WERI-Rb-1 (cell line): ENCODE measurements at places on chromosomes 2 and 18.
A peak's percentile ranks its signal among the peaks of the same experiment; 100 is the strongest.

DNA sequence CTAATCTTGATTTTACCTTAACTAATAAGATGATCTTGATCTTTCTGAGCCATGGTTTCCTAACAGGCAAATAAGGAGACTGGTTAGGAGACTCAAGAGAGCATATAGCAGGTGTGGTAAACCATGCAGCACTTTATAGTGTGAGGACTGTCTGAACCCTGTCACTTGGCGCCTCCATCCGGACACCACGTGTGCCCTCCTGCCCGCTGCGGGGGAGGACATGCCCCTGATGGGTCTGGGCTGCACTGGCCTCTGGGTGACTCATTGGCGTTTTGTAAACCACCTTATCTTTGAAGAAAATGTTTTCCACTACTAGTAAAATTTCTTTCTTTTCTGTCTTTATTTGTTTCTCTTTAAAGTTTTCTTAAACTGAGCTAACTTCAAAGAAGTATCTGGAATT, 131.1 kb downstream of the FMNL2 start:
- DNase-seq: no peak

DNA sequence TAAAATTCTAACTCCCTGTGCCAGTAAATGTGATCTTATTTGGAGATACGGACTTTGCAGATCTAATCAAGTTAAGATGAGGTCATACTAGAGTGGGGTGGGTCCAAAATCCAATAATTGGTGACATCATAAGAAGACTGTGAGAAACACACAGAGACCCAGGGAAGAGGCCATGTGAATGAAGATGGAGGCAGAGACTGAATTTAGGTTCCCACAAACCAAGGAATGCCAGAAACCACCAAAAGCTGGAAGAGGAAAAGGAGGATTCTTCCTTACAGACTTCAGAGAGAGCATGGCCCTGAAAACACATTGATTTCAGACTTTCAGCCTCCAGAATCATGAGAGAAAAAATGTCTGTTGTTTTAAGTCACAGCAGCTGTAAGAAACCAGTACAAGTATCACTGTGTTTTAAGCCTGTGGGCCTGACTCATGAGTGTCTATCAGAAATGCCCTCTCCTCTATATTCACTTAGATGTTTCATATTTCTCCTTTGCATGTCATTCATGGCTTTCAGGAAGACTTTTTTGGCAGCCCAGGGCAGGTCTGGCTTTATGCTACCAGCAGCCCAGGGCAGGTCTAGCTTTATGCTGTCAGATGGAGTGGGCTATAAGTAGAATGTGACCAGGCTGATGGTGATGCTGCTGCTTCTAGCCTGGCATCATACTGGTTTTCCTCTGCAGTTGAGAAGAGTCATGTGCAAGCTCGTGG, 100.0 kb downstream of the SPOPL start:
- no peak for DNase-seq

GRCh38 chr2:98343285-98343684, 3.0 kb upstream of the CNGA3 start:
- DNase-seq: peak; percentile 75

GRCh38 chr2:160491911-160492371, 1.7 kb downstream of the RBMS1 start:
- no peak for DNase-seq

- no peak for DNase-seq
These were observed 209.1 kb downstream of the FSIP2 start for GRCh38 chr2:185947722-185948121.

DNA sequence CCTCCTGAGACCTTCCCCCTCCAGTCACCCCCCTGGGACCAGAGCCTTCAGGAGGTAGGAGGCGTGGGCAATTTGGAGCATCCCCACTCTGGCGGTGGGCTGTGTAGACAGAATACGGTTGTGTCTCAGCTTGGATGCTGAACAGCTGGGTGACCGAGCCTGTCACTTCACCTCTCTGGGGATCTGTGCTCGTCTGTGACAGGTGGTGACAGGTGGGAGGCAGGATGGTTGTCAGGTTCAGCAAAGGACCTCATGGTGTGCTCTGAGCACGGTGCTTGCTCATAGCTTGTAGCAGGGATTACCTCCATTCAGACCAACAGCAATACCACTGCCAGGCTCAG, 186.5 kb upstream of the HS6ST1 start:
- DNase-seq: peak; percentile 66

DNA sequence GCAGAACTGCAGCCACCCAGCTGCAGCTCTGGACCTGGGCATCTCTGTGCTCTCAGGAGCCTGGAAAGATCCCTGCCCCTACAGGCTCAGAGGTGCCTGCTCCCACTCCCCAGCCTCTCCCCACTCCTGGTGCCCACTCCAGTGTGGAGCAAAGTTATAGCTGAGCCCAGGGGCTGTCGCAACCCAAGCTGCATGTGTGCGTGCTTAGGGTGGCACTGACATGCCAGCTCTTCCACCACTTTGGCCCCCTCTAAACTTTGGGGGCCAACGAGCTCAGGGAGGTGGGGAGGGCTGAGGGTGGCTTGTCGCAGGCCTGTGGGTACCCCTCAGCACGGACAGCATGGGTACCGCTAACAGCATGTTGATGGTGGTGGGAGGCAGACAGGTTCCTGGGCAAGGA, 126.3 kb upstream of the FHL2 start:
- no peak for DNase-seq

GRCh38 chr2:600542-601386, 76.4 kb downstream of the TMEM18 start:
- DNase-seq: no peak

GRCh38 chr2:127398239-127398590, 10.4 kb upstream of the MAP3K2 start:
- no peak for DNase-seq

GRCh38 chr2:178860551-178860950, 53.3 kb upstream of the TTN start:
- DNase-seq: no peak

GRCh38 chr2:148533685-148534084, 110.9 kb upstream of the EPC2 start:
- DNase-seq: no peak

DNA sequence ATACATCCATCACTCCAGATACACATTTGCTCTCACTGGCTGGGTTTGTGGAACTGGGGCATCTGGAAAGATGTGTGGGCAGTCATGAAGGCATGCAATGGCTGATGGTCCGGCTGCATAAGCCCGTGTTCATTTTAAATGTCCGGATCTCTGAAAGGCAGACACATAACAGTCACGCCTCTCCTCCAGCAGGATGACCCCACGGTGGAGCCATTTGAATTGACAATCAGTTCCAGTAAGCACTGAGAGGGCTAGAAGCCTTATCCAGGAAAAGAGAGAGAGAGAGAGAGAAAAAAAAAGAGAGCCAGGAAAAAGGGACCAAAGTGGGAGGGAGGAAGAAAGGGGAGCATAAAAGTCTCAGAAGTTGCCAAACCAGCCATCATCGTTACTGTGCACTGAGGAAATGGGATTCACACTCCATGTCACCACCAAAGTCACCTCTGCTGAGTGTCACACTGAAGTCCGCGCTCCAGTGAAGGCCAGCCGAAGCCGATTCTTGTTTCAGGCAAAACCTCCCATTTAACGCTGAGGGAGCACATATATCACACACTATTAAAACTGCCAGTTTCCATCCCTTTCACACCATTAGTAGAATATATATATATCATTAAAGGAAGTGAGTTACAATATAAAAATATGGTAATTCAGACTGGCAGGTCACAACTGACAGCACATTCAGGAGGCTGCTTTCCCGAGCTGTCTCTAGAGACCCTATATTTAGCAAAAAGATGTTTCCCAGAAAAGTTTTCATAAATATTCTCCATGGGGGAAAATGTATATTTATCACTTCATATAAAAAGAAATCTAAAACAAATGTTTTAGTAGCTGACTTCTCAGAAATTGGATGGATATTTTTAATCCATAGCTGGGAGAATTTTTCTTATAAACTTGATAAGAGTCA, 142.0 kb downstream of the ACTR3 start:
- DNase-seq: no peak

GRCh38 chr2:234725528-234726264, 226.1 kb upstream of the SH3BP4 start:
- no peak for DNase-seq

GRCh38 chr2:157339965-157340655, 14.5 kb upstream of the ERMN start:
- DNase-seq: no peak

DNA sequence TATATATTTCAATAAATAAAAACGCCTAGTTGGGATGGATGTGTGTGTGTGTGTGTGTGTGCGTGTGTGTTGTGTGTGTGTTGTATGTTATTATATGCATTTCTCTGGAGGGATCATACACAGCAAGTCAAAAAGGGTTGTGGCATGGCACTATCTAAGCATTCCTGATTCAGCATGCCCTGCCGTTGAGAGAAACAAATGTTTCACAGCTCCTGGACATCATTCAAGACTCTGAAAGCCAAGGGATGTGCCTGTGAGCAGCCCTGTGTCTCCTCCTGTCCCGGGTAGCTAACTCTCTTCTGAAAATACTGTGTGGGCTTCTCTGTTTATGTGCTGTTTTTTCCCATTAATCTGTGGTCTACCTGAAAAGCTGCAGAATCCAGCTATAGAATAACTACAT, 197.9 kb upstream of the SETBP1 start:
- no peak for DNase-seq

GRCh38 chr2:45826884-45827635, 175.6 kb downstream of the PRKCE start:
- no peak for DNase-seq

- no peak for DNase-seq
These were observed 239.8 kb downstream of the SETBP1 start for GRCh38 chr18:44920441-44920840.

DNA sequence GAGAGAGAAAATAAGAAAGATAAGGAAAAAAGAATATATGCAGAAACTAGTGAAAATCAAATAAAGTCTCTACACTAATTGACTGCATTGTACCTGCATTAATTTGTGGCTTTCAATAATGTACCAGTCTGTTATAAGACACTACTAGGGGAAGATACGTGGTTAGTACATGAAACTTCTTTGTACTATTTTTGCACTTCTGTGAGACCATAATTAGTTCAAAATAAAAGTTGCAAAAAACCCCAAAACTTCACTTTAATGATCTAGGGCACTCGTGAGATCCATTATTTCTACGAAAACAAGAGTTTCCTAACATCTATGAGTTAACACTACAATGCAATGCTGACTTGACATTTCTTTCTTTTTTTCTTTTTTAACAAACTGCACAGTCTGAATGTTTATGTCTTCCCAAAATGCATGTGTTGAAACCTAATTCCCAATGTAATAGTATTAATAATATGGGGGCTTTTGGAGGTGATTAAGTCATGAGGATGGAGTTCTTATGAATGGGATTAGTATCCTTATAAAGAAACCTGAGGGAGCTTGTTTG, 162.8 kb upstream of the LRRTM1 start:
- DNase-seq: no peak

GRCh38 chr2:132760405-132760804, 90.4 kb upstream of the LYPD1 start:
- no peak for DNase-seq

GRCh38 chr2:131104487-131105155, 515 bp upstream of the PLEKHB2 start:
- peak; percentile 75 for DNase-seq

DNA sequence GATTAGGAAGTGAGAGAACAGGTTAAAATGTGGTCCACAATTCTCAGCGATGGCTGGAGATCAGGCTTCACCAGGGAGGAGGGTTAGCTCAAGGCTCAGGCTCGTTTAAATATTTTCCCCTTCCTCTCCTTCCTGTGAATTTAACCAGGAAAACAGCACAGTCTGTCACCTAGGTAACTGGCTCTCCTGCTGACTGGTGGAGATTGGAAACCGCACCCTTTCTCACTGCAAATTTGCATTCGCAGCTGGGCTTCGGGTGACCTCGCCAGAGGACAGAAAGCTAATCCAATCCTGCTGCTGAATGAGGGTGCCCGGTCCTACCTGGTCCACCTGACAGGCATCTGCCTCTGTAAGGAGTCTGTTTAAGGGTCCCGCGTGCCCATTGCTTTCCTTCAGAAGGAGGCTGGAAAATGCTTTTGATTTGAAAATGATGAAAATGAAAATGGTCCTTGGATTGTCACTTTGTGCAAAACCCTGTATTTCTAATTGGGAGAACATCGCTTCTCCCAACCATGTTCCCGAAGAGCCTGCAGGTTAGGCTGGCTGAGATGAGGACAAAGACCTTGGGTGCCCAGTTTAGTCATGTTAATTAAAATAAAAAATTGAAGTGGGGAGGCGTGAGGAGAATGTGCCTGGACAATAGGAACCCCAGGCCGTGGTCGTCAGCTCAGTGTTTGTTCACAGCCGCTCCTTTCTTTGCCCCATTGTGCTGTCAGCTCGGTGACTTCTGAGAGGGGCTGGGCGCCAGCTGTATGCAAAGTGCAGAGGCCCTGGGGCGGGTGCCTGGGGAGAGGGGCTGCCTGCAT, 43.4 kb upstream of the MTCL1 start:
- DNase-seq: peak; percentile 58

DNA sequence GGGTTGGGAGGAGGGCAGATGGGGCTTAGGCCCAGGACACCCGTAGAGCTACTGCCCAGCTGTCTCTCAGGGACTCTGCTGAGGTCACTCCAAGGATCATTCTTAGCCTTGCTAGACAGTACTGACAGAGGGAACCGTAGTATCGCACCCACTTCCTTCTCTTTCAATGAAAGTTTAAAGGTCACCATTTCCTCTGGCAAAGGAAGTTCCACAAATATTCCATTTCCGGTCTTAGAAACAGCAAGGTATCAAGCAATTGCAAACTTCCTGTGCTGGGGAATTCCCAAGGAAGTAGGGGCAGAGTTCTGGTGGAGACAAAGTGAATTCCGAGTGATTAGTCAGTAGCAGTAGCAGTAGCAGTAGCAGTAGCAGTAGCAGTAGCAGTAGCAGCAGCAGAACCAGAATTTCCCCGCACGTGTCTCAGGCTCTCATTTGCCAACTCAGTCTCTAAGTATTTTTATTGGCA, 24.7 kb downstream of the IL1B start:
- peak; percentile 58 for DNase-seq

DNA sequence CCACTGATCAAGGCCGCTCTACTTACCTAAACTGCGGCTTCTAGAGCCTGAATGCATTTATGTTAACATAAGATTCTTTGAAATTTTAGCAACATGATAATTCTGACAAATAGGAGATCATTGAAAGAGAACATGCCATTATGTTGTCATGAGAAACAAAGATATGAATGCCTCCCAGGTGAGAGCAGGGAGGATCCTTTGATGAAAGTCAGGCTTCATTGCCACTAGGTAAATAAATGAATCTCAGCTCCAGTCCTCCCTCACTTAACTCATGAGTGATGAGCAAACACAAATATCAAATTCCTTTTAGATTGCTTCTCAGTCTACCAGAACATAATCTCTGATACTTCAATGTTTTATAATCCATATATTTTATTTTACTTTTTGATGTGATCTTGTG, 463.2 kb upstream of the CDH7 start:
- DNase-seq: no peak

DNA sequence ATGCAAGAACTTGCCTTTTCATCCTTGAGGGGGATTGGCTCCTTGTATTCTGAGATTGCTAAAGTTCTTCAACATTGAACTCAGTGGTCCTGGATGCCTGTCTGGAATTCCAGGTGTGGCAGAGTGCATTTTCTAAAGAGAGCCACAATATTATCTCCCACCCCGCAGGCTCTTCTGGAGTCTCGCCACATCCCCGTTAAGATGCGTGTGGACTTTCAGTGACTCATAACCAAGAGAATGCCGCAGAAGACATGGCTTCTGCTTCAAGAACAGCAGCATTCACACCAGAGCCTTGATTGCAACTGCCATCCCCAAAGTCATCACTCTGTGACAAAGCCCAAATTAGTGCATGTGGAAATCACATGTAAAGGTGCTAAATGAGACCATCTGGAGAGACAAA, 142.7 kb downstream of the CDH20 start:
- DNase-seq: no peak

GRCh38 chr2:171712051-171712450, 24.8 kb downstream of the DYNC1I2 start:
- no peak for DNase-seq

GRCh38 chr2:172108587-172108930, 5.9 kb upstream of the DLX2 start:
- no peak for DNase-seq
